Camera-type eye (tissue), 1 donor: ENCODE measurements at places on chromosomes 1 and 21. TPM values are rescaled to one million over a fixed set of nuclear protein-coding genes. Genes with fewer than 3 reads are reported as not detected.

NLRP3 gene
- total RNA-seq: 2.2 TPM

BTF3L4 gene
- 80.2 TPM for total RNA-seq

FCRL4 gene
- total RNA-seq: not detected

GBP7 gene
- not detected for total RNA-seq
